T-helper 17 cell (primary cell): ENCODE measurements at places on chromosomes 4 and X.
A peak's percentile ranks its signal among the peaks of the same experiment; 100 is the strongest.

GRCh38 chrX:52352551-52352950 lies 16.3 kb upstream of the XAGE2 start:
- no peak for DNase-seq

- DNase-seq = no peak
Measured at GRCh38 chr4:16686195-16686594, 212.2 kb downstream of the LDB2 start.

GRCh38 chrX:123859846-123860838 lies at the start of gene XIAP:
Gene XIAP (plus strand): TSS chrX:123860053. CDS start chrX:123885663, 25,610 bp downstream.
- peak; percentile 33 for DNase-seq

GRCh38 chrX:20527558-20528011 lies 260.9 kb upstream of the RPS6KA3 start:
- DNase-seq = no peak

GRCh38 chr4:8165374-8165896 lies 6.8 kb upstream of the ABLIM2 start:
- DNase-seq = no peak

DNA sequence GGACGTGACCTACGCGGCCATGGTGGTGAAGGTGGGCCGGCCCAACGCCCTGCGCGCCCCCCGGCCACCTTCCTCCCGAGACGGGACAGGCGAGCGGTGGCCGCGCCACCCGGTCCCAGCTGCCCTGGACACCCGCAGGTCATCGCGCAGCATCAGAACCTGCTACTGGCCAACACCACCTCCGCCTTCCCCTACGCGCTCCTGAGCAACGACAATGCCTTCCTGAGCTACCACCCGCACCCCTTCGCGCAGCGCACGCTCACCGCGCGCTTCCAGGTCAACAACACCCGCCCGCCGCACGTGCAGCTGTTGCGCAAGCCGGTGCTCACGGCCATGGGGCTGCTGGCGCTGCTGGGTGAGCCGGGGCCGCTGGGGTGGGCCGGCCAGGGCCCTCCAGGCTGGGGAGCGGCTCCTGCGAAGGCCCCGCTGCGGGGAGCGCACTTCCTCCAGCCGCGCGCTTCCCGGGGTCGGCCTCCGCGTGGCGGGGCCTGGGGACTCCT lies 9.0 kb upstream of the SLC26A1 start:
- DNase-seq = no peak

DNA sequence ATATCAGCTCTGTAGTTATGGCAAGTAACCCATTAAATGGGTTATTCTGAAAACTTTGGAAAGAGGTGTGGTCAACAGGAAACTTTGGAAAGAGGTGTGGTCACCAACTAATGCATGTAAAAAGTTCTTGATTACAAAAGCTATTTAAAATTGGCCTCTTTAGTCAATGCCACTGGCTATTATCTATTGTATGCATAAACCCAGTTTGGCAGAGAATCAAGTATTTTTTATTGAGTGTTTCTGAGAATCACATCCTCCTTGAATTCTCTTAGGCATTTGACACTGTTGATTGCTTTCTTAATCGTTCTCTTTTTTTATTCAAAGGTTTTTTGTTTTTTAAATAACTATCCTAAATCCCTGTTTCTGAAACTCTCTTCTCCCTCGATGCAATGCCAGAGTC lies 7.5 kb downstream of the P2RY4 start:
- no peak for DNase-seq

DNA sequence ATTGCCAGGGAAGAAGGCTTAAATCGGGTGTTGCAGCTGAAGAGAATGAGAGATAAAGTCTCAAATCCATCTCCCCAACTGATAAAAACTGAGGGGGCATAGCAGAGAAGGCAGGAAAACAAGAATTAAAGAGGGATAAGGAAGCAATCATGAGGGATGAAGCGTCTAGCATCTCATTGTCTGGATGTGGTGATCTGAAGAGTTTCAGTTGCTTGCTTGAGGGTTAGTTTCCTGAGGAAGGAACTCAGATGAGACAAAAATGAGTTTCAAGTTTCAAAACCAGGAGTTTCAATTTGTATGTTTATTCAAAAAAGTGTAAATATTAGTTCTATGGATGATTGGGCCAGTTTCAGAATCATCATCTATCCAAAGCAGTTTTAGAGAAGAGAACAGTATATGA lies 496.9 kb downstream of the RAB28 start:
- DNase-seq = no peak

DNA sequence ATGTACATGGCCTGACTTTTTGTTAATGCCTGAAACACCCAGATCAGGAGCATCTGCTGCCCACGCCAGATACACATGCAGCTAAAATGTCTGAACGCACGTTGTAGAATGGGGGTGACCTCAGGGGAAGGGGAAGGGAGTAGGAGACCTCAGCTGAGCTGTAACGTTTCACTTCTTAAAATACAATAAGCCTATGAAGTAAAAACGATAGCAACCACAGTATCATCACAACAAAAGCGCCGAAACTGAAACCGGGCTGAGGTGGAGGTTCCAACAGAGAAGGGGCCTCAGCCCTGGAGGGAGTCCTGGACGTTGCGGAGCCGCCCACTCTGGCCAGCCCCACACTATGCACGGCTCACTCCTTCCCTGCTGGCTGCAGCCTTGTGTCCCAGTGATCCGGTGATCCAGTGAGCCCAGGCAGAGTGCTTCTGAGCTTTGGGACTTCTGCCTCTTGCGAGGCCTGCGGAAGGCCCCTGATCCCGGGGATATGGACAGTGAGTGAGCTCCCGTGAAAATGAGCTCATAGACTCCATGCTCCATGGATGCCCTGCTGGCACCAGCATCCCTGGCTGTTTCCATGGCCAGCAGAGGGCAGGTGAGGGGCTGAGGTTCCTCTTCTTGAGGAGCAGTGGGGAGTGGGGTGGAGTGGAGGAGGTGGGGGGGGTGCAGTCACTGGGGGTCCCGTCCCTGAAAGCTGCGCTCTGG lies 52.0 kb downstream of the HMX1 start:
- no peak for DNase-seq

GRCh38 chr4:82785611-82786400 lies 12.8 kb downstream of the SCD5 start:
- DNase-seq = no peak

- DNase-seq = no peak
Measured at GRCh38 chrX:42220083-42220482, 296.7 kb upstream of the CASK start.

DNA sequence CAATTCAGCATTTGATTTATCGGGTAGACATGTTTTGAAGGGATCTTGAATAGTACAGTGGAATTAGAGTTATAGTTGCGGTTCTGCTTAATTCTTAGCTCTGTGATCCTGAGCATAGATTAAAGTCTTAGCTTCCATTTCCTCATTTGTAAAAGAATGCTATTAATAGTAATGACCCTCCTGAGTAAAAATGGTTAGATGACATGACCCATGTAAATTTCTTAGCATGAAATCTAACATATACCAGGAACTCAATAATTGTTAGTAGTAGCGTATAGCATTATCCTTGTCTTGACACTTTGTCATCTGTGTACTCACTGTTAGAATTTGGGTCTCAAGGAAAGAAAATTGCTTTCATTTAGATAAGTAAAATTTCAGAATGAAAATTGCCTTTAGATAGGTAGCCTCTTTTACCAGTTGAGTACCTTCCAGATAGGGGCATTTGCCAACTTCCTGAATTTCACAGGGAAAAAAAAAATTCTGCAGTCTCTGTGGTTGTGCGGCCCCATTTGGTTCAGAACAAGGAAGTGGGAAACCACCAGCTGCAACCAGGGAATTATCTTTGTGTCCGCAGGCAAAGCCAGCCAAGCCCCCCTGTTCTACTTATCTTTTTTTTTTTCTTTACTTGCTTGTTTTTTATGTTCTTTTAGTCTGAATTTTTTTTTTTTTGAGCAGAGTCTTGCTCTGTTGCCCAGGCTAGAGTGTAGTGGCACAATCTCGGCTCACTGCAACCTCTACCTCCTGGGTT lies 86.9 kb downstream of the TMEM164 start:
- no peak for DNase-seq

DNA sequence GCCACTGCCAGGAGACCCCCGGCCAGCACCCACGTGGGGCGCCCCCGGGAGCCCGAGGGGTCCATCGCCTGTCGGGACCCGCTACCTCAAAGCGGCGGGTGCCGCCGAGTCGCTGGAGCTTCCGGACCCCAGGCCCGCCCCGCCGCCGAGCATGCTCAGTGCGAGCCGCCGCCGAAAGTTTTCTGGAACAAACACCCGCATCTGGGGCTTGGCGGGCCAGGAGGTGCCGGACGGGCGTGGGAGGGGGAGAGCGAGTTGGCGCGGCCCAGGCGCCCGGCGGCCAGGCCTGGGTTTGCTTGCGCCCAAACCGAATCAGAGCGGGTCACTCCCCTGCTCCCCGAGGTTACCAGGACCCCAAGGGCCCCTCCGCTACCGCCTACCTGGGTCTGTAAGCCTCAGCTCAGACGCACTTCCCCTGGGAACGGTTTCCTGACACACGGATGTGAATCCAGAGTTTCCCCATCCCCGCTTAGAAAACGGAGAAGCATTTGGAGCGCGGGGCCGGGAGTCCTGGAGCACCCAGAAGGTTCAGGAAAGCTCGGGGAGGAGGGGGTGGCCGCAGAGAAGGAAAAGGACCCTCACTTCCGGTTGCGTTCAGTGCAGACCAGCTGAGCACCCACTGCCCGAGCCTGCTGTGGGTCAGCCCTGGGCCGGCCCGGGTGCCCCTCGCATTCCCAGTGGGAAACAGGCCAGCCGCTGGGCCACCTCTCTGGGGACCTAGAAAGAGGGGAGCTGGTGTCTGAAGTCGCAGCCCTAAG lies at the start of gene EVC2:
EVC2 (minus strand) TSS at position 111 of the 758 bp plus-strand sequence; CDS start at position 65, 46 bp downstream.
- DNase-seq = peak; percentile 22

GRCh38 chr4:99117876-99118693 lies 26.0 kb downstream of the ADH4 start:
- no peak for DNase-seq

DNA sequence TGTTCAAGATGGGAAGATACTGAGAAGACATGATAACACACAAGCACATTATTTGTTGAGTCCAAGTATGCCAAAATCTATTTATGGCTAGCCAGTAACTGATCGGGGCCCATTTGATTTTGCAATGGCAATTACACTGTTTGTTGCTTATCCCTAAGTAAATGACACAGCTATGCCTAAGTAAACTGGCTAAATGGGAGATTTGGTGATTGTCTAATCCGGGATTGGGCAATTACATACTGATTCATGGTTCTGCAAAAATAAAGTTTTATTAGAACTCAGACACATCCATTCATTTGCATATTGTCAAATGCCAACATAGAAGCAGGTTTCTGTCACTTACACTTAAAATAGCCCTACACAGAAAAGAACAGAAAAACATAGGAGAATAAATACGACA lies 140.2 kb upstream of the TBL1X start:
- DNase-seq = no peak

DNA sequence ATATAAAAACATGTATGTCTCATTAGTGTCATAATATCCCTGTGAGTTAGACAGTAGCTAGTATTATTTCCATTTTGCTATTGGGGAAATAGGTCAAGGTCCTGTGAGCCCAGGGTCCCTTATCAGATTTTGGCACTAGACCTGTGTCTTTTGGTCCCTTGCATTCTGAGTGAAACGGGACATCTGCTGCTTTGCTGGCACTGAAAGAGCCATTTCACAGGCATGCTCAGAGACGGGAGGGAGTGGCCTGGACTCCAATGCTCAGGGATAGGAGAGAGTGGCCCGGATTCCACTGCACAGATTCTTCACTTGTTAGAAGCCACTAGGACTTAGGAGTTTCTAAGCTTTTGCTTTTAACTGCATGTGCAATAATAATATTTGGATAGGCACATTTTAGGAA lies 177.2 kb downstream of the TSPAN5 start:
- no peak for DNase-seq

- no peak for DNase-seq
Measured at GRCh38 chr4:5742388-5742787, 31.4 kb downstream of the EVC start.

GRCh38 chr4:128462103-128462783 lies 174.6 kb upstream of the PGRMC2 start:
- DNase-seq = no peak

GRCh38 chrX:39755143-39756032 lies 342.4 kb downstream of the BCOR start:
- peak; percentile 9 for DNase-seq

GRCh38 chr4:106369456-106370060 lies 980 bp upstream of the GIMD1 start:
- no peak for DNase-seq

GRCh38 chr4:94171616-94172015 lies 36.0 kb upstream of the SMARCAD1 start:
- no peak for DNase-seq

GRCh38 chr4:105634402-105635080 lies 73.9 kb downstream of the INTS12 start:
- no peak for DNase-seq

GRCh38 chrX:147846676-147847075 lies 65.0 kb upstream of the FMR1 start:
- DNase-seq = no peak

DNA sequence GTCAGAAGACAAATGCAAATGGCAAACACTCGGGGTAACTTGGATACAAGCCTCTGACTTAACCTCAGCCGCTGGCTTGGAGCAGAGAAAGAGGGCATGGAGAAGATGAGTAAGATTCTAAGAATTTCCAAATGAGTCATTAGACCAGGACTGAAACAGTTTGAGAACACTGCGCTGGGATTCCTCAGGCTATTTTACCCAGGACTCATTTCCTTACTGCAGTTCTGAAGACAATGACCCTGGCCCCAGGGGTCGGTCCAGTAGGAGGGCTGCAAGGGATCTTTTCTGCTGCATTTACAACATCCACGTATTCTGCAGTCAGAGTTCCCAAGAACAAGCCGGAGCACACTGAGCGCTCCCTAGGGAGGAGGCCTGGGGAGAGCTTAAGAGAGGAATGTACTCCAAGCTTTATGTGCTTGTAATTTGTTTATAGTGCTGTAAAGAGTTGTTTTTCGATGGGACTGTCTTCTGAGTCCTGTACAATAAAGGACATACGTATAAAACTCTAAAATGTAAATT lies 27.3 kb upstream of the SORBS2 start:
- no peak for DNase-seq

GRCh38 chr4:82287720-82288119 lies 86.1 kb downstream of the HNRNPD start:
- DNase-seq = no peak

DNA sequence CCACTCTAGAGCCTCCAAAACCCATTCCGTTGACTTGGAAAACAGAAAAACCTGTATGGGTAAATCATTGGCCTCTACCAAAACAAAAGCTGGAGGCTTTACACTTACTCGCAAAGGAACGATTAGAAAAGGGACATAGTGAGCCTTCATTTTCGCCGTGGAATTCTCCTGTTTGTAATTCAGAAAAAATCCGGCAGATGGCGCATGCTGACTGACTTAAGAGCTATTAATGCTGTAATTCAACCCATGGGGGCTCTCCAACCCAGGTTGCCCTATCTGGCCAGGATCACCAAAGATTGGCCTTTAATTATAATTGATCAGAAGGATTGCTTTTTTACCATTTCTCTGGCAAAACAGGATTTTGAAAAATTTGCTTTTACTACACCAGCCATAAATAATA lies 60.8 kb downstream of the ZNF732 start:
- no peak for DNase-seq

DNA sequence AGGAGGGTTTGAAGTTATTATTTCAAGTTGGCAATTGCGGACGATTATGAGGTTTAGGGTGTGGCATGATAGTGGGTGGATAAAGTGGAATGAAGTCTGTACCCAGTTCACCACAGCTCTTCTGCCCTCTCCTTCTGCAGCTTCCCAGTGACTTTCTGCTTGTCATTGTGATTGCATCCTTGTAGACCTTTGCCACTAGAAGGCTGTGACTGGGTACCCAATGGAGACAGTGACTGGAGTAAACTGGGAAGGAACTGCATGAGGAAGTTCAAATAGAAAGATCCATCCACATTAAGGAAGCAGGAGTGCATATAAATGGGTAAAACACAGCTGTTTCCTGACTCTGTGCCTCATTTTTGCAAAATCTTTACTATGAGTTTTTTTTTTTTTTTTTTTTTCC lies 53.5 kb upstream of the SPANXN3 start:
- DNase-seq = no peak
